OCI-LY7 (cell line): ENCODE measurements at places on chromosomes 2 and 18. TPM values are rescaled to one million over a fixed set of nuclear protein-coding genes. Genes with fewer than 3 reads are reported as not detected.

DNA sequence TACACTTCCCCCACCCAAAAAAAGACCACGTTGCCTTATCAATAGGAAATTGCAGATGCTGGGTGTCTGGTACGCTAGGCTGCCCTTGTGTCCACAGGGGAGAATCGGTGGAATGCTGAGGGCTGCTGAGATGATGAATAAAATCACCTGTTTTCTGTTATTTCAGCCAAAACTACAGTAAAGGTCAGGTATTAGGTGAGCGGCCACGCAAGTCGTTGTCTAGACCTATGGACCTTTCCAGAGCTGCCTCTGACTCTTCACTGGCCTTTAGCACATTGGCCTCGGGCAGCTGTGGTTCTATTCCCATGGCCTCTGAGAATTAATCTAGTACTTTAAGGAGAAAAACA is 89.6 kb downstream of the MTCL1 start:
- no peak for DNase-seq

GRCh38 chr2:15407666-15408065 is 153.5 kb downstream of the NBAS start:
- DNase-seq = no peak

GRCh38 chr2:71277147-71277475 is 50.2 kb upstream of the PAIP2B start:
- no peak for DNase-seq

DNA sequence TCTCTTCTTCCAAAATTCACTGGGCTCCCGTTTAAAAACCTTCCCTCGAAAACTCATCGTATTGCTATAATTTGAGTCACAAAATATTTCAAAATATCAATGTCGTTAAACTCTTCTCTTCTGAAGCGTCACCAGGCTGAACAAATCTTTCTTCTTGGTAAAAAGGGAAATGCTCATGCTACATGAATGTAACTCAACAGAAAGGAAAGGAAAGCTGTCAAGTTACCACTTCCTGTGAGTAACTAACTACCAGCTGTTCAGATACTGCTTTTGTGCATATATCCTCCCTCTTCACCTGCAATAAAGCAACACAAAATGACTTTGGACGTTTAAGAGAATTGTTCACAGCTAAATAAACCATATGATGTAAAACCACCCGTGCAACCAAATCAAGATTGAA is 95.4 kb downstream of the DOCK10 start:
- DNase-seq = peak; percentile 86

DNA sequence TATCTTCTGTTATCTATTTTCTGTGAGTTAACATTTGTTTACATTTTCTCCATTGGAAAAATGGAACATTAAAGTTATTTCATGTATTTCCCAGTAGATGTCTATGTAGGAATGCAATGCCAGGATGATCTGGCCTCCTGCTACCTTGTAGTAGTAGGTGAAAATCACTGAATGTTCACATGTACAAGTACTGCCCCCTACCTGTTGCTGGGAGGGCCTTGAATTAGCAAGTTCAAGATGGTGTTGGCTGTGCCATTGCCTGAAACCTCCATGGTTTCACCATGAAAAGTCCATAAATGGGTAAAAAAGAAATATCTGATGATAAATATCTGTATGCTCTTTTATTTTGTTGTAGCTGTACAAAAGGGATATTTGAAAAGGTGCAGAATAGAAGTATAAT is 30.7 kb downstream of the XRCC5 start:
- peak; percentile 12 for DNase-seq

TWSG1 gene
- total RNA-seq = 10.9 and 11.6 TPM in 2 replicates

GEN1 gene
- 101 and 112 TPM in 2 replicates for total RNA-seq

GRCh38 chr2:201644001-201644400 is 698 bp upstream of the TMEM237 start:
- DNase-seq = no peak

- no peak for DNase-seq
Observed at GRCh38 chr2:118449401-118449800, 361.1 kb downstream of the INSIG2 start.

DNA sequence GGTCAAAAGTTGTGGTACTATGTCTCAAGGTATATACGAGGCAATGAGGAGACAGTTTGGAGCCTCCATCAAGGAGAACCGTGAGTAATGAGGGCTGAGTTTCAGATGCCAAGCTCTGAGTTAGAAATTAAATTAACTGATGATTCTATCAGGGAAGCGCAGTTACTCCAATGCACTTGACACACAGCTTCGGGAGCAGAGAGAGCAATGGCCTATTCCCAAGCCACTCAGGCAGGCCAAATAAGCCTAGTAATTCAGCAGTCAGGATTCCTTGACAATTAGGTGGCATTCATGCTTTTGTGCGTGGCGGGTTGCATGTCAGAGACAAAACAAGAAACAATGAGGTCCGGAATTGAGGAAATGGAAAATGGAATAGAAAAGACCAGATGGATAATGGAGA is 123.2 kb downstream of the MMADHC start:
- DNase-seq = no peak

TMEM178A gene
- total RNA-seq = 0.38 and 0.52 TPM in 2 replicates

UGT1A8 gene
- total RNA-seq = not detected in 2 replicates

GRCh38 chr18:9824952-9825371 is 60.8 kb upstream of the TXNDC2 start:
- DNase-seq = no peak

DNA sequence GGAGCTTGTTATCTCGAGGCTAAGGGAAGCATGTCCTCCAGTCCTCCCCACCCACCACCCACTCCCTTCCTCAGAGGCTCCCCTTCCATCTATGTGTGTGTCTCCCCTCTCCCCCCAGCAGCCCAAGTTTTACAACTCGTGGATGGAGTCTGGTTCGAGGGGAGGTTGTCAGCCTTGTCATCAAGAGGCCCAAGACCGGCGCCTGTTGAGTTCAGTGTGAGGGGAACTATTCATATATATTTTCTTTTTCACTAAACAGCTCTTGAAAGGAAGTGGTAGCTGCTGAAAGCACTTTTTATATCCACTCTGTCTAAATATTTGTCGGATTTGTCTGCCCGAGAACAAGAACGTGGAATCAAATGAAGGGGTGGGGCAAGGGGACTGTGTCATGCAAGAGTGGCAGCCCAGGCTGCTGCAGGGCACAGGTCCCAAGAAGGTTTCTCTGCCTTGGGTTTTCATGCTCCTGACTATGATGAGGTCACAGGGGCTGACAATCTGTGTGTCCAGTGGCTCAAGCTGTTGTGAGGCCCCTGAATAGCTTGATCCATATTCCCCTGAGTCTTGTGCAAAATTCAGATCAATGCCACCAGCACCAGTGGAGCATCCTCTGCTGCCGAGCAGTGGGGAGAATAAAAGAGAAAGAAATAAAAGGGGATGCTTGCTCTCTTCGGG is 35.0 kb downstream of the NRP2 start:
- DNase-seq = no peak

GRCh38 chr18:11372163-11372562 is 222.8 kb upstream of the PIEZO2 start:
- DNase-seq = no peak

FAM161A gene
- 4.6 and 6.3 TPM in 2 replicates for total RNA-seq

SUPT7L gene
- 33.0 and 35.8 TPM in 2 replicates for total RNA-seq
